ENCODE measurements at places on chromosomes 2 and 18.

- DNase-seq, result no peak
Measured at GRCh38 chr2:126534478-126534877, 121.5 kb upstream of the GYPC start.

GRCh38 chr2:168500516-168500915 lies 44.4 kb downstream of the CERS6 start:
- no peak for DNase-seq

- DNase-seq, result no peak
Measured at GRCh38 chr2:149559341-149560068, 28.1 kb downstream of the MMADHC start.

DNA sequence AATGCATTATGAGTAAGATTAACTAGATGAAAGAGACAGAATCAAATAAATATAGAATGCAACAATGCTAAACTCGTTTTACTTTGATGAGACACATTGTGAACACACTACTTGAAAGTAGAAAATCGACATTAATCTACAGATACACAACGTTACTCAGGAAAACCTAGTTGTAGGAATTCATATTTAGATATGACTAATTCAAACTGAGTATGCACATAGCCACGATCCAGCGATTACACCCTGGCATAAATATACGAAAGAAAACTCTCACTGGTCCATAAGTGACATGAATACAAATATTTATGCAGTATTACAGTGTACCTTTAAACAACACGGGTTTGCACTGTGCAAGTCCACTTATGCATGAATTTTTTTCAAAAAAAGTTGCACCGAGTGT lies 485.6 kb downstream of the TMX3 start:
- DNase-seq, result no peak

DNA sequence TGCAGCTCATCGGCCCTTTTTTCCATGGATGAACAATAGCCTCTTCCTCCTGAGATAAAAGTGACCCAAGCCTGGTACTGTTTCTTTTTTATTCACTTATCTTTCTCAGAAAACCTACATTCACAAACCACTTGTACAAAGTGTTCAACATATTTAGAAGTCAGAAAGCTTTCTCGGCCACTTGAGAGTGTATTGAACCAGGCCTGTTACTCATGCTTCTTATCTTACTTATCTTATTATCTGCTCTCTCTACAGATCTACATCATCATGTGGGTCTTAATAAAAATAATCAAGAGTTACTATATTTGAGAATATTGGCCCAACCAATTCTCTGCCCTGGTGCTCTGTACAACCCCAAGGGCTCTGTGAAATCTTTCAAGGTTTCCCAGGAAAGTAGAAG lies 242.1 kb downstream of the MREG start:
- no peak for DNase-seq

- DNase-seq, result no peak
Measured at GRCh38 chr2:218192902-218193430, 24.0 kb upstream of the ARPC2 start.

DNA sequence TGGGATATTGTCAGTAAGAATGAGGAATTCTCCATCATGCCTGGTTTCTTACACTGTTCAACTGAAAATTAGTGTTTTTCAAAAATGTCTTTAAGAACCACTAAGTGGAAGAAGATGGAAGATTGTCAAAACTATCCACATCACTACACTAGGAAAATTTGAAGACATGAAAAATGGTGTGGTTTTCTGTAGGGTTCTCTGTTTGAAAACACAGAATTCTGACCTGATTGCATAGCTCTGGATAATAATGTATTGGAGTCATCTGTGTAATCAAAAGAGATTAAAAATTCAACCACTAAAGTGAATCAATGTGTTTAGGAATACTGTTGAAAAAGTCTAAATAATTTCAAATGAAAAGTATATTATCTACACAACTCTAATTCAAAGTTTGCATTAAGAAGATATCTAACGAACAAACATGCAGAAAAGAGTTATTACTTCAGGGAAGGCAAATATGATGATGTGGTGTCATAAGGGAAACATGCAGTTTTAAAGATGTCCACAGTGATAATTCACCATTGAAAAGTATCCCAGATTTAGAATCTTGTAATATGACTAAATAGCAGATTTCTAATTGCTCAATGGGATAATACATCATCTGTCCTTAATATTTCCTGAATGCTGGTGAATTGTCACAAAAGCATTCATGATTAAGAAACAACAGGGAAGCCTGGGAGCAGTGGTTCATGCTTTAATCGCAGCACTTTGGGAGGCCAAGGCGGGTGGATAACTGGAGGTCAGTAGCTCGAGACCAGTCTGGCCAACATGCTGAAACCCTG lies 116.9 kb downstream of the ERBB4 start:
- no peak for DNase-seq

DNA sequence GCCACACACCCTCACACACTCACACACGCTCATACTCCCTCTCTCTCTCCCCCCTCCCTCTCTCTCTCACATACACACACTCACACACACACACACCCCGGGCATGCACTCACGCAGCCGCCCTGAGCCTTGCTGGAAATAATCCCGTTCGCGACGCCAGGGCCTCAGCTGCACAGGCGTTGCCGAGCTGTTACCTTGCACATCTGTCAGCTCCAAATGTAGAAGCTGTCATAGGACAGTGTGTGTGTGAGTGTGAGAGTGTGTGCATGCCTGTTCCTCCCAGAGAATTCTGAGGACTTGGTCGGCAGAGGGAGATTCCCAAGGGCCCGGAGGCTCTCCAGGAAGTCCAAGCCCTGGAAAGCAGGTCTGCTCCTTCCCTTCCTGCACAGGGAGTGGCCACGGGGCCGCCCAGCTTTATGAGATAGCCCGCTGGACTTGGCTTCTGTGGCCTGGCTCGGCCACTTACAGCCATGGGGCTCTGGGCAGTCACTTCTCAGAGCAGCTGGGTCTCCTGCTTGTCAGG lies 8.6 kb downstream of the SPR start:
- DNase-seq, result no peak

GRCh38 chr18:46393230-46393629 lies 263.8 kb downstream of the LOXHD1 start:
- DNase-seq, result no peak

- DNase-seq, result no peak
Measured at GRCh38 chr2:168686452-168687191, 115.8 kb upstream of the NOSTRIN start.

DNA sequence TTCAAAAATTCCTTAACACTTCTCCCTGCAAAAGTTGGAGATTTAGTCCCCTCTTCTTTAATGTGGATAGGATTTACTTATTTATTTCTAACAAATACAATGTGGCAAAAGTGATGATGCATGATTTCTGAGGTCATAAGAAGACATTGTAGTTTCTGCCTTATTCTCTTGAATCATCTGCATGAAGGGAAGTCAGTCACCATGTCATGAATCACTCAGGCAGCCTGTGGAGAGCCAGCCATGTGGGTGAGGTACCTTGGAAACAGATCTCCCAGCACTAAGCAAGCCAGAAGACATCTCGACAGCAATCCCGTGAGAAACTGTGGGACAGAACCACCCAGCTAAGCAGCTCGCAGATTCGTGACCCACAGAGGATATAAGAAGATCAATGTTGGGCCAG lies 2.7 kb upstream of the ZC3H8 start:
- DNase-seq, result no peak

GRCh38 chr2:226904592-226904991 lies 68.7 kb downstream of the RHBDD1 start:
- no peak for DNase-seq

DNA sequence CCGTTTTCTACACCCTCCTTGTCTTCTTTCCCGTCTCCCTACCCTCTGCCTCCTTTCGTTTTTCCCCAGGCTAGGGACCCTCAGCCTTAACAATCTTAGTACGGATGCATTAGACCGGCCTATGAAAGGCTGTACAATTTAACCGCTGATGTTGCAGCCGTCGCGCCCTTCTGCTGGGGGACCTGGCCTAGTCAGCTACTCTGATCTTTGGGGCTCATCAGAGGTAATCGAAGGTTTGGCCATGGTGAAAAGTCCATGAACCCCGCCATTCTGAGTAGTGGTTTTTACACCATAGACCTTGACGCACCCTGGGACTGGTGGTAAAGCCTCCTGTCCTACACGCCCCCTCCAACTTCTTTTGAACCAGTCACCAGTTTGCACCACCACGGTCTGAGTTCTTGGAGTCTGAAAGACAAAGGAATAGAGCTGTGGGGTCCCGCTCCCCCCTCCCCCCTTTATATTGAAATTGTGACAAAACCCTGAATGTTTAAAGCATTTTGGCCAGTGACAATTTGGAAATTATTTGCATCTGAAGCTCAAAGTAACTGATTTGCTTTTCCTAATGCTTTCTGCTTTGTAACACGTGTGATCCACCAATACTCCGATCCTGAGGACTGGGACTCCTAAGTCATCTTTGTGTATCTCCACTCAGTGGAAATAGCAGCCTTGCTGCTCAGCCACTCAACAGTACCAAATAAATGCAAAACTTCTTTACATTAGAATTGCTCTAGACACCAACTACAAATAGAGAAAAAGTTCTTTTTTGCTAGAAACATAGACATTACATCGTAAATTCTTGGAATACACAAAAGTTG lies 642 bp upstream of the SRSF7 start:
- DNase-seq, result no peak

GRCh38 chr2:180535289-180535688 lies 445.1 kb upstream of the UBE2E3 start:
- DNase-seq, result no peak

- no peak for DNase-seq
Measured at GRCh38 chr2:10424051-10424450, 24.1 kb downstream of the ODC1 start.

- no peak for DNase-seq
Measured at GRCh38 chr18:75455249-75456198, 28.0 kb upstream of the SMIM21 start.

- DNase-seq, result no peak
Measured at GRCh38 chr2:30084915-30085314, 61.9 kb upstream of the YPEL5 start.

DNA sequence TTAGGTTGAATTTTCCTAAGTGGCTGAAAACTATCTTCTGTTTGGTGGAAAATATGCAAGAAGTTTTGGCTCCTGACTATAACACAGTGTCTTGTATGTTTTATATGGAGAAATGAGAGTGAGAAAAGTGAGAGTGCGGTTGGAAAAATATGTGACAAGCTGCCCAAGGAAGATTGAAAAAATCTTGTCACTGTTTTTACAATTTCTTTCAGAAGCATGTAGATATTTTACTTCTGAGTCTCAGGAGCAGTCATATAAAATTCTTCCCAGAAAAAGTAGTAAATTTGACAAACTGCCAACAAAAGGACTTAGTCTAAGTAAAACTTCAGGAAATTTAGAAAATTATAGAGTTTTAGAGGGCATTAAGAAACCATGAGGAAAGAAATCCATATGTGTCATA lies 19.4 kb upstream of the RMND5A start:
- DNase-seq, result no peak

- DNase-seq, result no peak
Measured at GRCh38 chr2:16184945-16185660, 244.8 kb downstream of the MYCN start.

- DNase-seq, result no peak
Measured at GRCh38 chr2:214995409-214995808, 143.0 kb downstream of the ABCA12 start.

- DNase-seq, result no peak
Measured at GRCh38 chr18:27699137-27699536, 477.8 kb downstream of the CDH2 start.

DNA sequence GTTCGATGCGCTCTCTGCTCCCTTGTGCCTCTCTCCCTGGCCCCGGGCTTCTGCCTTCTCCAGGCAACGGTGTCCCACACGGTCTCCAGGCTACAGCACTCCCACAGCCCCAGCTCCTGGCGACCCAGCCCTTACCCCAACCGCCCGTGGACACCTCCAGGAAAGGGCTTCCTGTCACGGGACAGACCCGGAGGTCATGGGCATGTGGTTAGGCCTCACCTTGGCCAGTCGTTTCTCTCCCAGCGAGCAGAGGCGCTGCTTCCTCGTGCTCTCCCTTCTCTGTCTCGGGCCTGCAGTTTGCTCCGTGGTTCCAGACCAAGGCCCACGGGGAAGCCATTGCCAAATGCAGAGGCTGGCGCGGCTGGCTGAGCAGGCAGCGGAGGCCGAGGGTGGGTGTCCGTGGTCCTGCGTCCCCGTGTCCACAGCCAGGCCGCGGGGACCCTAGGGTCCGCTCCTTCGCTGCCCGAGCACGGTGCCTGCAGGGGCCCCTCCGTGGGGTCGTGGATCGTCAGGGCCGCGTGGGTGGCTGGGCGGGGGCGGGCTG lies 61.0 kb upstream of the IL1RL1 start:
- DNase-seq, result no peak

GRCh38 chr2:12232876-12233275 lies 483.9 kb upstream of the TRIB2 start:
- no peak for DNase-seq

DNA sequence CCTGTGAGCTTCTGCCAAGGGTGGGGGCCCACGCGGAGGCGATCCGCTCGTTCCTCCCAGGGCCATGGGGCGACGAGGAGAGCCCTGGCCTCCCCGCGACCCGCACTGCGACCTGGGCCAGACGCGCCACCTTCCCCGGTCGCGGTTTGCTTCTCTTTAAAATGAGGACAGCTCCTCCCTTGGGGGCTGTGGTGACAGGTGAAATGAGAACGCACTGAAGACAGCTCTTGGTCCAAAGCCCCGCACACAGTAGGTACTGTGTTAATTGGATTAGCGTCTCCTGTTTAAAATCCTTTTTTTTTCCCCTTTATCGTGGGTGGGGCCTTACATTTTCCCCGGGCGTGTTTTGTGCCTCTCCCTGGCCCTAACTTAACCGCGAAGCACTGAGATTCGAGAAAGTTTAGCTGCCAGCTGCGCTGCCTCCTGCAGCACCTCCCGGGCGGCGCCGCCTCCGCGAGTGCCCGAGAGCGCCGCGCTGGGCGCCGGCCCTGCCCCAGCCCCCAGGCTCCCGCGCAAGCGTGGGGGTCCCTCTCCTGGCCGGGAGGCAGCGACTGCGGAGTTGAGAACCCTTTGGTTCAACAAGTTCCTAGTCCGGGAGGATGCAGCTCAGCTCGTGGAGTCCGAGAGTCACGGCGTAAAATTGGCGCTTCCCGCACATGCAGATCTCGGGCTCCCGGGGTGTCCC lies 1.1 kb downstream of the HPCAL1 start:
- DNase-seq, result no peak

GRCh38 chr2:55560855-55561254 lies 41.3 kb downstream of the CFAP36 start:
- no peak for DNase-seq

Data from stimulated activated CD8-positive, alpha-beta memory T cell treated with anti-CD3 and anti-CD28 coated beads, Interleukin-2, amount 100 ng/mL, for 1 hour (primary cell).